ENCODE measurements at places on chromosomes 11 and 22.

GRCh38 chr11:61578819-61579675, 1.8 kb downstream of the SYT7 start:
- DNase-seq: no peak

GRCh38 chr11:110463153-110463552, 33.4 kb downstream of the FDX1 start:
- no peak for DNase-seq

DNA sequence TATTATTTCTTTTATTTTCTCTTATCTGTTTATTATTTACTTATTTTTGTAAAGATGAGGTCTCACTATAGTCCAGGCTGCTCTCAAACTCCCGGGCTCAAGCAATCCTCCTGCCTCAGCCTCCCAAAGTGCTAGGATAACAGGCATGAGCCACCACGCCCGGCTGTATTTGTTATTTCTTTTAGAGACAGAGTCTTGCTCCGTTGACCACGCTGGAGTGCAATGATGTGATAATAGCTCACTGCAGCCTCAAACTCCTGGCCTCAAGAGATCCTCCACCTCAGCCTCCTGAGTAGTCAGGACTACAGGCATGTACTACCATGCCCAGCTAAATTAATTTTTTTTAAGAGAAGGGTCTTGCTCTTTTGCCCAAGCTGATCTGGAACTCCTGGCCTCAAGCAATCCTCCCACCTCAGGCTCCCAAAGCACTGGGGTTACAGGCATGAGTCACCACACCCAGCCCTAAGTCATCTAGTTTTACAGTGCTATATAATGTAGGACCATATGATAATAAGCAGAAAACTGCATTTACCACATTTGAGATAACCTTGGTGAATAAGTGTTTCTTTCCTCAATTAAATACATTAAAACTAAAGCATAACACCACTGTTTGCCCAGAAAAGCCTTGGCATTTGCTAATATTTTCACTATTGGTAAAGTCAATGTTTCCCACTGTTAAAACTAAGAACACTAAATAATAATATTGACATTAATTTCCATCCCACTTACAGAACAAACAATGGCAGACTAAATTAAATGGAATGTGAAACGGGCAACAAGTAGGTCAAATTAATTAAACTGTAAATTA, 127.5 kb downstream of the SIK3 start:
- no peak for DNase-seq

DNA sequence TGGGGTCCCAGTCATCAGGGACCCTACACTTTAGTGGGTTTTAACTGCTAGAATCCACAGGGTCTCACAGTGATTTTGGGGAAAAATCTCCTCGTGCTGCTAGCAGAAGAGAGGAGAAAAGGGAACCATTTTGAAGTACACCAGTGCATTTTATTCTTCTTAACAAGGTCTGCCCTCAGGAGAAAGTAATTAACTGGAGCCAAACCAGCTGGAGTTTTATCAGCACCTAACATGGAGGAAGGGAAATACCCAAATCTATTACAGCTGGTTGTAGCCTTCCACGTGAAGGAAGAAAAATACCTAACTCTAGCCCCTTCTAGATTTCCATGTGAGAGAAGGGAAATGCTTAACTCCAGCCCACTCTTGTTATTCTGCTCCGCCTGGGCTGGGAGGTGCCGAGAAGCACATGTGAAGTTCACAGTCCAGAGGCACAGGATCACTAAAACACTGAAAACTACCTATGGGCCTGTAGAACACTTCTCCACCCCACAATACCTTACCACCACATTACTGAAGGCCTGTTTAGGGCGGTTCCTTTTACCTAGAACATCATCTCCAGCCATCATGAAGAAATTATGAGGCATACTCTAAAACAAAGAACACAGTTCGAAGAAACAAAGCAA, 31.3 kb upstream of the TEAD1 start:
- no peak for DNase-seq

DNA sequence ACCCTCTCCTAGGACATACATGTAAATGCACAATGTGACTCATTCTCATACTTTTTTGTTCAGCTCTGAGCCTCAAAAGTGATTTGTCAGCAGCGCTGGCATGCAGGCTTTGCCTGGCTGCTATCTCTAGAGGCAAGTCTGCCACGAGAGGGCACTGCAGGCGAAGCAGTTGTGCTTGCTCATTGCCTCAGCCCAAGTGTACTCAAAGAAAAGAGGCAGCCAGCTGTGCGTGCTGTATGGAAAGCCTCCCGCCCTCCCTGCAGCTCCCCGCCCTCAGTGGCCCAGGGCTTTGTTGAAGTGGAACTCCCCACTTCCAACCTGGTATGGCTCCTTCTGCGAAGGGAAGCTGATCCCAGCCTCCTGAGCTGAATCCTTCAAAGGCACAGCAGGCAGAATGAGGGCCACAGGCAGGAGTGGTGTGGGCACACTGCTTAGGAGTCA, 16.3 kb downstream of the SDHAF2 start:
- DNase-seq: peak; percentile 42

- DNase-seq: no peak
These were observed 50.7 kb downstream of the RRAS2 start for GRCh38 chr11:14308114-14308896.

GRCh38 chr11:94309757-94310156, 5.4 kb downstream of the IZUMO1R start:
- no peak for DNase-seq

- no peak for DNase-seq
These were observed 248.1 kb downstream of the DLG2 start for GRCh38 chr11:85379066-85379465.

- no peak for DNase-seq
These were observed 2.1 kb downstream of the EMID1 start for GRCh38 chr22:29207562-29208501.

DNA sequence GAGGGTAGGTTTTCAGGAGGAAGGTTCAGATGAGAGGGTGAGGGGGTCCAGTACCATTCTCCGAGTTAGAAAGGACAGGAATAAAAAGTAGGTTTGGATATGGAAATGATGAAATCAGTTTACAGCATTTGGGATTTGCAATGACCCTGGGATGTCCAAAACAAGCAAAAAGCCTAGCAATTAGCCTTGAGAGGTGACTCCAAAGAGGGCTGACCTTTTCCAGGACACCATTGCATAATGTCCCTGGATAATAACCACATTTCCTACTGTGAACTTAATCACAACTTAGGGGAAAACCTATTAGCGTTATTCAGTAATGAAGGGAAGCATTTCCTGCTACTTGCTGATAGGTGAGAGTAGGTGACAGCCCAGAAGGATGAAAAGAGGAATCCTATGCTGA, 101.4 kb upstream of the ARHGAP42 start:
- no peak for DNase-seq

GRCh38 chr11:35971841-35972422, 28.1 kb downstream of the LDLRAD3 start:
- DNase-seq: no peak

- DNase-seq: no peak
These were observed 1.1 kb upstream of the ABCG4 start for GRCh38 chr11:119147604-119148333.

GRCh38 chr11:67732045-67732787, 57.8 kb upstream of the ALDH3B2 start:
- peak; percentile 16 for DNase-seq

DNA sequence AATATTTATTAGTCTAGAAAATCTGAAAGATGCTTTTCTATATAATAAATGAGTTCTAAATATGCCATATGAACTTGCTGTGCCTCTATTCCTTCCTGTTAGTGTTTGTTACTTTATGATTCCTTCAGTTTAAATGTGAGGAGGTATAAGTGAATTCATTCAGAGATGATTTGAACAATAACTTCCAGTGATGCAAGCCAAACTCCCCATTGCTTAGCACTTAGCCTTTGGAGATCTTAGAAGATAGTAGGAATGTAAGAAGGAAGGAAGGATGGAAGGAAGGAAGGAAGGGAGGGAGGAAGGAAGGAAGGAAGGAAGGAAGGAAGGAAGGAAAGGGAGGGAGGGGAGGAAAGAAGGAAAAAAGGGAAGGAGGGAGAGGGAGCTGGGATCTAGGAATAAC, 25.1 kb downstream of the MMP13 start:
- DNase-seq: no peak

GRCh38 chr11:81005595-81005994, 1564.8 kb upstream of the TENM4 start:
- no peak for DNase-seq

DNA sequence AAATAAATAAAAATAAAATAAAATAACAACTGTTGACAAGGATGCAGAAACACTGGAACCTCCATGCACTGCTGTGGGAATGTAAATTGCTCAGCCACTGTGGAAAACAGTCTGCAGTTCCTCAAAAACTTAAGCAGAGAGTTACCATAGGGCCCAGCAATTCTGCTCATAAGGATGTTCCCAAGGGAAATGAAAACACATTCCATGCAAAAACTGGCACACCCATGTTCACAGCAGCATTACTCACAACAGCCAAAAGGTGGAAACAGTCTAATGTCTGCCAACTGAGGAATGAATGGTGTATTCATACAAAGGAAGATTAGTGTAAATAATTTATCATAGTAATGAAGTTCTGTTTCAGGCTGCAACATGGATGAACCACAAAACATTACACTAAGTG, 3.2 kb upstream of the KRTAP5-10 start:
- DNase-seq: no peak

DNA sequence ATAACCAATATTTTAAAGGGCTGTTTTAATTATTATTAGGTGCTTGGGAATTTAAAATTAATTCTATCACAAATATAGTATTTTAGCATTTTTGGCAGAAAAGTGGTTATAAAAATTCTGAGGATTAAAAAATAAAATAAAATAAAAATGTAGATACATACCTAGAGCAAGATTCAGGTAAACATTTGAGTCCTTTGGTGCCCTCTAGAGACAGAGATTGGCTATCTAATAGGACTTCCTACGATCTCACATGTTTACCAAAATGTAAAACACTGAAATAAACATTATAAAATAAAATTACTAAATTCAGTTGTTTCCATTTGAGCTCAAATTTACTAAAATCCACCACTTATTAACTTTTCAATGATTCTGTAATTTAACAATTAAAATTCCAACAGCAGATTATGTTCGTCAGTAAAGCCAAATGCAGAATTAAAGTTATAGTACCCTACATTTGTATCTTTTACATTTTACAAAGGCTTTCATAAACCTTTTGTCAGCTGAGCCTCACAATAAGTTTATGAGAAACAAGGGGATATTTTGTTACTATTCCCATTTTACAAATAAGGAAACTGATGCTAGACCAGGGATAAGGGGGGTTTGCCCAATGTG, 27.7 kb downstream of the SLC36A4 start:
- DNase-seq: no peak

GRCh38 chr11:35042224-35042623, 96.7 kb upstream of the CD44 start:
- DNase-seq: no peak

GRCh38 chr11:95585752-95586077, 203.9 kb downstream of the FAM76B start:
- DNase-seq: no peak

DNA sequence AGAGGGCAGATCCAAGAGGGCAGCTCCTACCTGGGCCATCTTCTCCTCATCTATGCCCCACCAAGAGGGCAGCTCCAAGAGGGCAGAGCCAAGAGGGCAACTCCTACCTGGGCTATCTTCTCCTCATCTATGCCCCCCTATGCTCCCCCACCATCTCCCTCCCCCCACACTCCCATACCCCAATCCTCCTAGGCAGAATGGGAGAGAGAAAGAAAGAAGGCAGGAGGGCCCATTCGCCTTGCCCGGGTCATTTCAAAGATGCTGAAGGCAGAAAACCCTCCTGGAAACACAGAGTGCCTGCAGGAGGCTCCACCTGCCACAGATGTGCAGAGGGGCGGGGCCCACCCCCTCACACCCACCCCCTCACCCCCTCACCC, 78.5 kb downstream of the BUD13 start:
- DNase-seq: no peak

DNA sequence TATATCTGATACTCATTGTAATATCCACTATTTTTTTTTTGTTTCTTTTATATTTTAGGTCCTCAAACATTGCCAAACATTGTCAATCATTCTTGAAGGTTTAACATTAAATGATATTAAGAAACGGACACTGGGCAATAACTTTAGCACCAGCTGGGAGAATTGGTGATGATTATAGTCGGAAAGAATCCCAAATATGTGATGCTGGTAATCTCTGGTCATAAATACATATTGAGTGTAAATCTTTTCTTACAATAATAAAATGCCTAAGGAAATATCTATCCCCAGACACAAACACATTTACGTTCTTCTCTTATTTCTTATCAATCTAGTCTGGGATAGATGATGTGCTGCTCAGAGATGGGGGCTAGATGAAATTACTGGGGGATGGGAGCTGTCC, 25.2 kb downstream of the OR51E2 start:
- DNase-seq: no peak

DNA sequence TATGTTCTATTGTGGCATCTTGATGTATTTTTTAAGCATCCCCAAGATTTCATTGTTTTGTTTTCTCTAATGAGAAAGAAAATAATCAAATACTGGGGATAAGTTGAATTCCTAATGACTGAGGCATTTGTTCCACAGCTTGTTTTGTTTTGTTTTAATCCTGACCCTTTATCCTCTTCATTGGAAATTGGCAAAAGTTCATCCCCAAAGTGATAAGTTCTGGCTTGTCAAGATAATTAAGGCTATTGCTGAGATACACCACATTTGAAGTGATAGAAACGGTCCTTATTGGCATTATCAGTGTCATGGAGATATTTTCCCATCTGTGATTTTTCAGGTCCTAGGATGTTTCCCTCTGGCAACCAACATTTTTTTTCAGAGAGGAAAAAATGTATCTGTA, 65.0 kb downstream of the SLC36A4 start:
- no peak for DNase-seq

DNA sequence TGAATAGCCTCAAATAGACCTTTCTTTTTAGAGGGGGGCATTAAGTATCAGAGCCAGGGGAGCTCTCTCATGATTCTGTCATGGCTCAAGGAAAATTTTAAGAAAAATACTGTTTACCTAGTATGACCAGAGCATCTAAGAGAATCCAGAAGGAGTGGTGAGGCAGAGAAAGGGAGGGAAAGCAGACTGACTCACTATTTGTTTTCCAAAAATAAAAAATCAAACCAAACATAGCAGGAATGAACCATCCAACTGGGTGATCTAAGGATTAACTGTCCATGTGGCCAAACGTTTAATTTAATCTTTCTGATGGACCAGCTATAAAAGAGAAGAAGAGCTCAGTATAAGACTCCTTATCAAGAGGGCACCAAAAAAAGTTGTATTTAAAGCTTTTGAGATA, 70.8 kb downstream of the GAB2 start:
- no peak for DNase-seq

- no peak for DNase-seq
These were observed 87.7 kb upstream of the ANO3 start for GRCh38 chr11:26244207-26244606.

- no peak for DNase-seq
These were observed 54.3 kb downstream of the ST14 start for GRCh38 chr11:130213979-130214281.

DNA sequence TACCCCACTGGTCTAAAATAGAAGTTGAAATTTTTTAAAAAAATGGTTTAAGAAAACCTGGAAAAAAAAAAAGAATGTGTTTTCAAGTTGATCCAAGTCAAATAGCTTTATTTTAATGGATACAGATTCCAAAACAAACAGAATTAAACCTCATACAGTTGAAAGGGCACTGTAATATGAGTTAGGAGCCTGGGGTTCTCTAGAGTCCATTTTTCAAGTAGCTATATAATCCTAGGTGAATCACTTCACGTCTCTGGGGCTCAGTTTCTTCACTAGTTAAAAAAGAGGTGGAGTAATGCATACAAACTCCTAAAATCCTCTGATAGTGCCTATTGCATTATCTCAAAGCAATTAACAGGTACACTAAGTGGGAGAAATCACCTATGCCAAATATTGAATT, 132.9 kb downstream of the BBOX1 start:
- DNase-seq: no peak
